ENCODE measurements at places on chromosomes 2 and 18.

DNA sequence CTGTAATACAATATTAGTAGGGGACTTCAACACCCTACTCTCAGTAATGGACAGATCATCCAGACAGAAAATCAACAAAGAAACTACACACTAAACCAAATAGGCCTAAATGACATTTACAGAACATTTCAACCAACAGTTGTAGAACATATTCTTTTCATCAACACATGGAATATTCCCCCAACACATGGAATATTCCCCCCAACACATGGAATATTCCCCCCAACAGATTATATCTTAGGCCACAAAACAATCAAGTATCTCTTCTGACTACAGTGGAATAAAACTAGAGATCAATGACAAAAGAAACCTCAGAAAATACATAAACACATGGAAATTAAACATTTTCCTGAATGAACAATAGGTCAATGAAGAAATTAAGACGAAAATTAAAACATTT is 187.2 kb upstream of the RBBP8 start:
- no peak for DNase-seq

GRCh38 chr2:23489471-23490322 is 104.7 kb downstream of the KLHL29 start:
- no peak for DNase-seq

DNA sequence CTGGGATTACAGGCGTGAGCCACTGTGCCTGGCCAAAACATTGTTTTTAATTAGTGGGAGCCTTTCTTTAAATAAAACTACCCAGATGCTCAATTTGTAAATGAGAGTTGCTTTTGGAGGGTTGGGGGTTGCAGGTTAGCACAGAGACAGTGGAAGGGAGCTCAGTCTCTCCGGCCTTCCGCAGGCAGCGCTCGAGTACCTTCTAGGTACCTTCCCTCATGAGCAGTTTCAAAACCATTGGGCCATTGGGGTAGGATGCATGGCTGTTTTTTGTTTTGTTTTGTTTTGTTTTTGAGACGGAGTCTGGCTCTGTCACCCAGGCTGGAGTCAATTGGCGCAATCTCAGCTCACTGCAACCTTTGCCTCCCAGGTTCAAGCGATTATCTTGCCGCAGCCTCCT is 19.0 kb downstream of the SLC66A3 start:
- no peak for DNase-seq

DNA sequence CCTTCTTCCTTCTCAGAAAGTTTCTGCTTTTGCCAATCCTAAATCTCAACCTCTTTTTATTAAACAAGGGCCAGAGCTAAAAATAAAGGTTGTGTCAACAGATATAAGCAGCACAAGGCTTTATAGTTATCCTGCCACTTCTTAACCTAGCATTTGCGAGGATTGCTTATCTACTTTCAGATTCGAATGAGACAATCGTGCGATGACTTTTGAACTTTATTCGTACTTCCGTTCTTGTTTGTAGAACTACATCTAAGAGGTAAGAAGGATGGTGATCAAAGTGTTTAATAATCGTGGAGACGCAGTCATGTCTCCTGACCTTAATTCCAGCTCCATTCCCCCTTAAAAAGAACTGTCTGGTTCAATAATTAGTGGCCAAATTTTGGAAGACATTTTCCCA is 578.6 kb downstream of the PIK3C3 start:
- DNase-seq = no peak

DNA sequence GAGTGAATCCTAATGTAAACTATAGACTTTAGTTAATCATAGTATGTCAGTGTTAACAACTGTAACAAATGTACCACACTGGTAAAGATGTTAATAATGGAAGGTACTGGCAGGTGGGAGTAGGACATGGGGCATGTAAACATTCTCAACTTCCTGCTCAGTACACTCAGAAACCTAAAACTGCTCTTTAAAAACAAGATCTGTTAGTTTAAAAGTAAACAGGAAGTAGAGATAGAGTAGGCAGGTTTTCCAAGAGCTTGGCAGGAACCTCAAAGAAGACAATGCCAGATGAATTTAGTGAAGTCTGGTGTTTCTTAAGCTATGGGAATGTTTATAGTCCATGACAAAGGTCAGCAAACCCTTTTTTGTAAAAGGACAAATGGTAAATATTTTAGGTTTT is 46.6 kb downstream of the CCDC138 start:
- DNase-seq = no peak
